NCI-H446 treated with DMSO at 0.1 percent for 48 hours (cell line): ENCODE measurements at places on chromosomes 6 and 20.

GRCh38 chr6:40988634-40989033 is 50.4 kb downstream of the UNC5CL start:
- DNase-seq = no peak

DNA sequence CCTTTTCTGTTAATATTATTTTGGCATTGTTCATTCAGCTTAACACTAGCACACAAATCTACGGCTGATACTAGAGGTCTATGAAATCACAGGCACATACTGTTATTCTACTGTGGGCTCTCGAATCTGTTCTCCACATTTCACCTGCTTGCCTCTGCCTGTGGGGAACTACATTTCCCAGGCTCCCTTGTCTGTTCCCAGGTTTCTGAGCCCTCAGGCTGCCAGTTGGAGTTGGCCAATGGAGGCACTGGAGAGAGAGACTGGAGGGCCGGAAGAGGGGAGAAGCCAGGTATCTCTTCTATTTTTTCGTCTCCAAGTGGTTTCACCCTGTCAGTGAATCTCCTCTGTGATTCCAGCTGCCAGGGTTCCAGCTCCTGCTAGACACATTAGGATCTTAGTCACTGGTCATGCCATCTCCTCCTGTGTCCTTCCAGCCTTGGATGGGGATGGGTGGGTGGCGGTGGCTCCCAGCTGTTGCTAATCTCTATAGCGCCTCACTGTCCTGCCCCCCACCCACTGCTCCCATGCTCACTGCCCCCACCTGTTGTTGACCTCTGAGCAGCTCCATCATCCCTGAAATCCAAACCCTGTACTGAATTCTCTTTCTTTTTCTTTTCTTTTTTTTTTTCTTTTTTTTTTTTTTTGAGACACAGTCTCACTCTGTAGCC is 188.2 kb downstream of the LRFN2 start:
- no peak for DNase-seq

DNA sequence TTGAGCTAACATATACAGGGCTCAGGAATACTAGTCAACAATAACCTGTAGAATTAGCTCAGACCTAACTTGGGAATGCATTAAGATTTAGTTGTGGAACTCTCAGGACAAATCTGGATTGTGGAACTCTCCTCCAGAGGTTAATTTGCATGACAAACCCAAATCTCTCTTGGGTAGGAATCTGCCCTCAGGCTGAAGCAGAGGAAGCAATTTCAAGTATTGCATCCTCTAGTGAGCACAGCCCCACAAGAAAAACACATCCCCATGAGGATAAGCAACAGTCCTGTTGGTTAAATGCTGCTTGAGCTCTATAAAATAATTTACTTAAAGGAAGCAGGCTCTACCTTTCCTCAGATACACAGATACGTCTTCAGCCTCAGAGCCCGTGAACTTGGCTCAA is 170.9 kb upstream of the STXBP5 start:
- DNase-seq = no peak

DNA sequence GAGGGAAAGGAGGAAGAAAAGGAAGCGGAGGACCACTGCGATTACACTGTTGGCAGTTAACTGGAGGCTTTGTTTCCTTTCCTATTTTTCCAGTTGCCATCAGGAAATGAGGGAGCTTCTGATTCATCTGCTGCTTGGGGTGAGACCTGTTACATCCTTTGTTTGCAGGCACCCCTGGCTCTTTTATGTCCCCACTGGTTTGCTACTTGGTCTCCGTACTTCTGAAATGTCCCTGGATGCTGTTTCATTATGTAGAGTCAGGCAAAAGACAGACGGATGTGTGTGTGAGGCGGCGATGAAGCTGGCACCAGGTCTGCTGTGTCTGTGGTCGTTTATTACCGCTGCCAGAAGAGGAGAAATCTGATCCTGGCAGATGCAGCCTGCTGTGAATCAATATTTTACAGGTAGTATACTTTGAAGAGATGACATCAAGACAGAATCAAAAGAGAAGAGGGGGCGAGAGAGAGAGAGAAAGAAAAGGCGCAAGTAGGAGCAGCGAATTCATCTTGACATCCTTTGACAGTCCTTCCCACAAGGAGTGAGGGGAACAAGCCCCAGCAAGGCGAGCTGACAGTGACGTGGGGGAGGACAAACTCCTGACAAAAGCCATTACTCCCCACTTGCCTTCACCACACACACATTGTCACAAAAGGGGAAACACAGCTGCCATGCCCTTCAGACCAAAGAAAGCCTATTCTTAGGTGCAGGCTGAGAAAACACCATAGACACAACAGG is 145.9 kb upstream of the FBXL4 start:
- no peak for DNase-seq

DNA sequence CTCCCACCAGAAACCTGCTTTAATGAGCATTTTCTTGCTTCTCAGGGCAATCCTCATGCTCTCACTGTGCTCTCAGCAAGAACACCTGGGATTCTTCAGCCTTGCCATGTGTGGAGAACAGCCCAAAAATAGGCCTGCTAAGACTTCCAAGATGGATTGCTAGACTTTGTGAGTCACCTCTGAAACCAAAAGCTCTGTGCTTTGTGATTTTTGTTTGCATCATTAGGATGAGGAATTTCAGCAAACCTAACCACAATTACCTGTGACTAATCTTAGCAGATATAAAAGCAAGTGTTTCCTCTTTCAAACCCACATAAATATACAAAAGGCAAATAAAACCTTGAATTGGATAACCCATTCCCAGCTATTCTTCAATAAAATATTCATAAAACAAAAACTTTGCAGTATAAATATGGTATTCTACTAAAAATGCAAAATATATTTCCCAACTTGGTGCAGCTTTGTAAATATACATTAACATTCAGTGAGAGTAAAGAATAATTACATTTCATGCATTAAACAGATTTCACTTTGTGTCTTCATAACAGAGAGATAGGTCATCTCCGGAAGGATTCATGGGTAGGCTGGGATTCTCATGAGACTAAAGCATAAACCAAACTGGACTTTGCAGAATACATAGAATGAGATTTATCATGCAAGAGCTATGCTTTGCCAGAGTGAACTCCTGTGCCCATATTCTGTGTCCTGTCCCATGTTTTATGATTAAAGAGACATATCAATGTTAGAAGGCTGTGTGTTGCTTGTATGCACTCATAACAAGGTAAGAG is 33.5 kb downstream of the TPBG start:
- DNase-seq = no peak

- no peak for DNase-seq
These were observed 327.1 kb upstream of the PRDM1 start for GRCh38 chr6:105759015-105759414.

GRCh38 chr6:36815962-36816735 is 23.1 kb downstream of the CPNE5 start:
- no peak for DNase-seq

DNA sequence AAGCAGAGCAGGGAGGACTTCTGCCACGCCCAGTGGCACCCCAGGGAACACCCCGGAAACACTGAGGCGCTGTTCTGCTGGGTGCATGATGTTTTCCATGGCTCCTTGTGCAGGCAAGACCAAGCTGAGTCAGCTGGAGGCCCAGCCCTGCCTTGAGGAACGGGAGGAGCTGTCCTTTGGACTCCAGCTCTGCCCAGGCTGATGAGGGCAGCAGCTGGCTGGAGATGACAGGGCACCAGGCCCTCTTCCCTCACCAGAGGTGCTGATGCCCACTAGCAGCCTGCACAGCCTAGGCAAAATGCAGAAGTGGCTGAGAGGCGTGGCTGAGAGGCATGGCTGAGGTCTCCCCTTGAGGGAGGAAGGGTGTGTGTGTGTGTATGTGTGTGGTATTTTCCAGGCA is 2.4 kb downstream of the C6orf132 start:
- no peak for DNase-seq

- no peak for DNase-seq
These were observed 10.4 kb downstream of the IGF2R start for GRCh38 chr6:159979136-159979874.

DNA sequence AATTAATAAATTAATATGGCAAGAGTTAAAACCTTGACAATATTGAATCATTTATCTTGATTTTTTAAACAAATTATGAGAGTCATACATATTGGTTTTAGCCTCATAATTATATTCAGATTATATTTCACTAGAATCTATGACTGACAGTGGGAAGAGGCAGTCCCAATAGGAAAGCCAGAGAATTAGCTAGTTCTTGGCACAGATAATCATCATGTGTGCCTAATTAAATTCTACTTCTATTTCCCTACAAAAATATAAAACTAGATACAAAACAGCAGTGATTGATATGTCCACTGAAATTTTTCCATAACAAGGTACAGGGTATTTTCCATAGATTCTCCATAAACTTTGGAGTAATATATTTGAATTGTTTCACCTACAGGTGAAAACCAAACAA is 38.6 kb downstream of the COL9A1 start:
- DNase-seq = peak; percentile 43

DNA sequence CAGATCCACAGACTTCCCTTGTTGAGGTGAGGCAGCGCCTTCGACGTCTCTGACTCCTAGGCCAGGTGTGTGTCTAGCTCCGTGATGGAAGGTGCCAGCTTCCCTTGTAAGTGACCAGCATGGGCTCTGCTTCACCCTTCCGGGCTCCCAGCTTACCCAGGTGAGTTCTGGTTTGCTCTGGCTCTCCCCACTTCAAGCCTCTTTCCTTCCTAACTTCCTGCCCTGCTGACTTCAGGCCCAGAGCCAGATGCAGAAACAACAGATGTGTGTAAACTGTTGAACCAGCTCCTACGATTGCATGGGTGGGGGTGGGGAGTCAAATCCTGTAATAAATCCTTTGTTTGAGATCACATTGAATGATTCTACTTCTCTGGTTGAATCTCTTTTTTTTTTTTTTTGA is 51.6 kb upstream of the BMP6 start:
- no peak for DNase-seq

GRCh38 chr6:11494786-11495564 is 42.6 kb upstream of the TMEM170B start:
- no peak for DNase-seq

DNA sequence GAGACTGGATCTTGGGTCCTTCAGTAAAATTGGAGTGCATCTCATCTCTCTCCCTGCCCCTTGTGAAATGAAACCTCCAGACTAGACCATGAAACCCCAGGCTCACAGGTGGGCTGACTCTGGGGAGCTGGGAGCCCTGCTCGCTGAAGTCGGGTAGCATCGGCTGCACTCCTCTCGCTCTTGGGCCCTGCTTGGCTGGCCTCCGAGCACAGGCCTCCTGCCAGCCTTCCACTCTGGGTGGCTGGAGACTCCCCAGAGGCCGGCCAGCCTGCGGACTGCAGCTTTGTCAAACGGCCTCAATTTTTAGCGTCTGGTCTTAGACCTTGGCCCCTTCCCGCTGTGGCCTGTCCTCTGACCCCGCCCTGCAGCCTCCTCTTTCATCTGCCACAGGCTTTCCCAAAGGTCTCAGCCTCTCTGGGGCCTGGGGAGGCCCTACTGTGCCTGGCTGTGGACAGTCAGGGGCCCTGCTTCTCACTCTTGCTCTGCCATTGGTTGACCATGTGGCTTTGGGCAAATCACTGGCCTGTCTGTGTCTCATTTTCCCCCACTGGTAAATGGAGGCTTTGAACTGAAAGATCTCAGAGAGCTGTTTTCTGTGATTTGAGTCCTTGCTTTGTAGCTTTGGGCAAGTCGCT is 45.1 kb downstream of the SRC start:
- DNase-seq = no peak

DNA sequence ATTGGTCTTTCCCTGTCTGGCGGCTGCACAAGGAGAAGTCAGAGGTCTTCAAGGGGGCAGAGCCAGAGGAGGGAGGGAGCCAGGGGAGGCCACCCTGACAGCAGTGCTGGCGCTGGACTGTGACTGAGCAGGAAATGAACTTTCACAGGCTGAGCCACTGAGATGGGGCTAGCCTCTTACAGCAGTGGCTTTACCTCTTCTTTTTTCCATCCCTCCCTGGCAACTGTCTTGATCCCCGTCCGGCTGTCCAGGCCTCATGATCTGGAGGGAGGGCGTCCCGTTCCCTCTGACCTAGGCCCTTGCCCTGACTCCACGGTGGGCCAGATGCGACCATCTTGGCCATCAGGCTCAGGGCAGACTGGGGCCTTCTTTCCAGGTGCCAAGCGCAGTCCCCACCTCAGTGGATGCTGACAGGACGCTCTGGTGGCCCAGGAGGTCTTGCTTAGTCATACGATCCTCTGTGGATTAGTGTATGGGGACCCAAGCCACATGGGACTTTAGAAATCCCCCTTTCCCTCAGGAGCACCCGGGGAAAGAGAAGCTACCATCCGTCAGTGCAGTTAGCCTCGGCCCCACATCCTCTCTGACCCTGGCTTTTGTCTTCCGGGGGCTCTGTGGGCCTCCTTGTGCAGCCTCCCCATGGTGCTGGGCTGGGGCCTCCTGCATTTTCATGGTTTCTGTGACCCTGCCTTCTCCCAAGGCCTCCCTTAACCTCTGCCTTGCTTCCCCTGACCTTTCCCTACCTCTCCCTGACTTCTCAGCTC is 57.4 kb upstream of the CCDC167 start:
- DNase-seq = no peak

DNA sequence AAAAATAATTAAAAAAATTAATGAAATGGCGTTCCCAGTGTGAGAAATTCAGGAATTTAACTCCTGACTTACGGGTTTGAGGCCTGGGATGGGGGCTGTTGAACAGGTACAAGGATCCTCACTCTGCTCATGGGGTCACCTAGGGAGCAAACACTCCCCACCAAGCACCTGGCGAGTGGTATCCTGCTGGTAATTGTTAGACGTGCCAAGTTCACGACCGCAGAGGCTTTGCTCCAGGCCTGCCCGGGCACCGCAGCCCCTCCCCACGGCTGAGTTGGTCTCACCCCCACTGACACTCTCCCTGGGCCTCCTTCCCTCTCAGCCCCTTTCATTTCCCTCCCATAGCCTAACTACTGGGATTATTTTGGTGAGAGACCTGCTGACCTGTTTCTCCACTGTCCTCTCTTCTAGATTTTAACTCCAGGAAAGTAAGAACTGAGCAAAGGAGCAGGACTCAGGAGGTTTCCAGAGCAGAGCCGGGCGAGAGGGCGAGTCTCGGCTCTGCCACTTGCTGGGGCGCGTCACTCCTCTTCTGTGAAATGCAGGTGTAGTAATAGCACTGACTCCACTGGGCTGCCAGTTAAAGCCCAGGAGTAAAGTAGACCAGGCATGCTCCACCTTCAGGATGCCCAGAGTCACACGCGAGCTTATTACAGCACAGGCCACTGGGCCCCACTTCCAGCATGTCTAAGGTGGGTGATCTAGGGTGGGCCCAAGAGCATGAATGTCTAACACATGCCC is 22.8 kb downstream of the BMP7 start:
- DNase-seq = no peak

DNA sequence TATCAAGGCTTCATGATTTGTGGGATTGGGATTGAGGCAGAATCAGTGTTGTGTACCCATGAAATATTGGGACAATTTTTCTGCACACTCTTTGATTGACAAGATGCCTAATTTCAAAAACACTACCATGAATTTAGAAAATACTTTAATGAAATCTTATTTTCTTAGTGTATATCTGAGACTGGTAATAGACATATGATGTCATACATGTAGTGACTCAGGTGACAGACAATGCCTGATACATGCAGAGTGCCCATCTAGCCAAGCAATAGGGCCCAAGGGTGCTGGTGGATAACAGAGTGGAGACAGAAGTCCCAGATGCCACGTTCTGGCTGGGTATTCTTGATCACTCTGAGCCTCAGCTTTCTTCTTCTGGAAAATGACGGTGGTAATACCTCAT is 279.6 kb upstream of the ARID1B start:
- no peak for DNase-seq
